NCI-H187 (cell line): ENCODE measurements at places on chromosomes 7 and 10.

GRCh38 chr10:49174261-49174925 is 13.8 kb downstream of the TMEM273 start:
- no peak for DNase-seq

GRCh38 chr10:106043863-106044262 is 1120.6 kb downstream of the SORCS1 start:
- DNase-seq: no peak

DNA sequence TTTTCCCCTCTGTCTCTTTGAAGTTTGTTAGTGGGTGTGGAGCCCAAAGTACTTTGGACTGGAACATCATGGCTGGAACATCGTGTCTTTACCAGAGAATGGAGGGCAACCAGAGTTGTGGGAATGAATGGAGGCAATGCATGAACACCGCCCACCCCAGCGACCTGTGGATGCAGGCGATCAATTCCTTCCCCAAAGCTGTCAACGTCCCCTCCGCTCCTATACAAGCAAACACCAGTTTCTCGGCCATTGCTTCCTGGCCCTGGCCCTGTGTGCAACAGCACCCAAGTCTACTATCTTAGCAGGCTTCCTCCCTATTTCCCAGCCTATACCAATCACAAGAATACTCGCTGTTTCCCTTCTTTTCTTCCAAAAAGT is 62.6 kb downstream of the CARD11 start:
- no peak for DNase-seq

DNA sequence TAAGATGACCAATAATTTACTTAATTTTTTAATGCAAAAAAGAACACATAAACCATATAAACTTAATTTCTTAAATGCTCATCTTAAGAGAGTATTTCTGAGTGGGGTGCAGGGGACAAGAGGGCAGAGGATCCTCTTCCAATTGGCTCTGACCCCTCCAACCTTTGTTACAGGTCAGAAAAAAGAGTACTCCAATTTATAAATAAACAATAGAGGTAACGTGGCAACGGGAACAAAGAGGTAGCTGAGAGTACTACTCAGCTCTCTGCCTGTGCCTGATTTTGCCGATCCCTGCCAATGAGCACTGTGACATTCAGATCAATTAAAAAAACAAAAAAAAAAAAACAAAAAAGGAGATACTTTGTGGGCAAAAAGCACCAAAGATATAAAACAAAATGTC is 307.9 kb downstream of the PARD3 start:
- DNase-seq: no peak

DNA sequence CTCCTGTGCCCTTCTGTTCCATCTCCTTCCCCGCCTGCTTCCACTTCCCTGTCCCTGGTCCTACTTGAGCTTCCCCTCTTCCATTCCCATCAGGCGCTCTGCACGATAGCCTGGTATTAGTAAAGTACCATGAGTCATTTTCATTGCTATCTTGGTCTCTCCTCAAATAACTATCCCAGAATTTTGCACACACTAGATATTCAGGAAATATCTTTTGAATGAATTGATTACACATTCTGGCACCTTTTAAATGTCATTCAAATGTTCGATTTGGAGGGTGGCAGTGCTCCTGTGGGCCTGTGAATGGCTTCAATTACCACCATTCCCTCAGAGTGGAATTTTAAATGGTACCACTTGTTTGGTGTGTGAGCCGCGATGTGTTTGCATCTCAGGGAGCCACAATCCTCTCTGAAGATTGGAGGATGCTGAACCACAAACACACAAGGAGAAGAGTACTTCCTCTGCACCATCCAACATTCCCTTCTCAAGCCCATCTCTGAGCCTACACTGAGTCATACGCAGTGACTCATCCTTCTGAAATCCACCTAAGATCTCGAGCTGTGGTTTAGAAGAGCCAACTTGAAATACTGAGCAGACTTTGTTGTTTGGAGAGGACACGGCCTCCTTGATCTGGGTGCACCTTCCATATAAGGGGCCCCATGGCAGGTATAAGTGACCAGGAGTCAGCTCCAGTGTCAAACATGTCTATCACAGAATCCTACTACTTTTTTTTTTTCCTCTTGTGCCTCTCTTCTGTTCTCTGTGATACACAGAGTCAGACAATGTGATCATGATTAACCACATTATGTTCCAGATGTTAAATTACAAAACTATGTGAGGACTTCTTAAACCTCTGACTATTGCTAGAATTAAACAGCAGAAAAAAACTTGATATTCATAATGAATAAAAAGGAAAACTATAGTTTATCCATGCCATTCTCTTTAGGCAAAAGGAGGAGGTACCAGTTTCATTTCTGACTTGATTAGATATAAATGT is 81.9 kb downstream of the BMPER start:
- no peak for DNase-seq

DNA sequence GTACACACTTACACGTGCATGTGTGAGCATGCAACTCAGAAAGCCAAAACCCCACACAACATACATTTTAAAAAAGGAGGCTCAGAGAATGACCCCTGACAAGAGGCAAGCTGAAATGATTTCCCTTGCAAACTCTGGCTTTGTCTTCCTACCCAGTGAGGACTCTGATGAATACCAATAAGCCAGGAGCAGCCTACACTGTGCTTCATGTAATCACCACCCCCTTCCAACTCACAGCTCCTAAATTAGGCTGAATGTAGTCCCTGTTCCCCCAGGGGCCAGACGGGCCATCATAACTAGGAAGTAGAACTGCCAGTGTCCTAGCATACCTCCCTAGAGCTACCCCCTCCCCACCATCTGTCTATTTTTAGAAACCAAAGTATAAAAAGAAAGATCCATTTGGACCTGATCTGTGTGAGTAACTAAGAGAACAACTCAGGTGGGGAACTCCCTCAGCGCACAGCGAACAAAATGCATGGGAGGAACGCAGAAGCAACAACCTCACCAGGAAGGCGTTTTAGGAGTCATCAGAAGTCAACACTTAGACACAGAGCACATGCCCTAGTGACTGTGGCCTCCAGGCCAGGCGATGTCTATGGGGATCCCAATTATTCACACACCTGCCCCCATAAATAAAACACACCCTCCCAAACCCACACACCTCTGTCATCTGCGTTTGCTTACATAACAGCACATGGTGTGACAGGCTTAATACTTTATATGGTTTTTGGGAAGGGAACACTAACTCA is 1.9 kb downstream of the DGKI start:
- DNase-seq: no peak

GRCh38 chr7:10022957-10023356 is 950.7 kb upstream of the PHF14 start:
- DNase-seq: no peak

- no peak for DNase-seq
Observed at GRCh38 chr10:21746118-21746517, 212.1 kb downstream of the MLLT10 start.

DNA sequence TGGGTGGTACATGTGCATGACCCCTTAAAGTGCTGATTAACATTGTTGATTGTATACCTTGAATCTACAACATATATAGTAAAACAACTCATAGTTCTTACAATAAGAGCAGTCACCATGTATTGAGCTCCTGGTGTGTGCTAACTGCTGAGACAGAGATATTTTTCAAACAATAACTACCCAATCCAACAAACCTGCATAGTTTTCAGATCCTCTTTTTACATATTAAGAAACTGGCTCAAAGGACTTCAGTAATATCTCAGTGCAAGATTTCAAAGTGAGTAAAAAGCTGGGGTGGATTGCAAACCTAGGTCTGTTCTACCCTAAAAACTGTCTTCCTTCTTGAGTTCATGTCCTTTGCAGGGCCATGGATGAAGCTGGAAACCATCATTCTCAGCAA is 272.2 kb downstream of the SNX13 start:
- no peak for DNase-seq

- DNase-seq: no peak
Observed at GRCh38 chr7:107995184-107996071, 7.5 kb downstream of the LAMB1 start.

DNA sequence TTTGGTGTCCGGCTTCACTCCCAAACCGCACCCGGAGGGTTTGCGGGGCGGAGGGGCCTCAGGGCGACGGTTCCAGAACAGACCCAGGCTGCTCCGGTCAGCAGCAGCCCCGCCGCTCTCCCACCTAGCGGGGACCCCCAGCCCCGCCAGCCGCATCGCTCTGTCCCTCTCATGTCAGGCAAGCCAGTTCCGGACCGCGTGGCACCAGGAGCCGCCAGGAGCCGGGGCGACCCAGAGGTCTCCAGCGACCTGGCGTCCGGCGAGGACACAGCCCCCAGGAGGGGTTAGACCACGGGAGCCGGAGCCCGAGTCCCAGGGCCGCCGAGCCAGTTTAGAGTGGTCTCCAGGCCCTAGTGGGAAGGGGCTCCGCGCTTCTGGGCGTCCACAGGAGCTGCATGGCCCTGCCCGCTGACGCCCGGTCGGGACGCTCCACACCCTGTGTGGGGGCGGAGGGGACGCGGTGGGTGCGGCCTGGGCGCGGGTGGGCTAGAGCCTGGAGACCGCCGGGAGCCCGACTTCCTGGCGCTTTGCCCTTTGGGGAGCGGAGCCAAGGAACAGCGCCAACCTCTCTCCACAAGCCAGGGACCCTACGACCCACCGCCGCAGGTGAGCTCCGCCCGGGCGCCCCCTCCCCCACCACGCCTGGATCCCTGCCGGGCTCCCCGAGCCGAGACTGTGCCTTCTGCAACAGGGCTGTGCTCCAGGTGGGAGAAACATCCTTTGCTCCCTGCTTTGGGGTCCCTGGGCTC is 43.4 kb downstream of the ZNF117 start:
- no peak for DNase-seq

DNA sequence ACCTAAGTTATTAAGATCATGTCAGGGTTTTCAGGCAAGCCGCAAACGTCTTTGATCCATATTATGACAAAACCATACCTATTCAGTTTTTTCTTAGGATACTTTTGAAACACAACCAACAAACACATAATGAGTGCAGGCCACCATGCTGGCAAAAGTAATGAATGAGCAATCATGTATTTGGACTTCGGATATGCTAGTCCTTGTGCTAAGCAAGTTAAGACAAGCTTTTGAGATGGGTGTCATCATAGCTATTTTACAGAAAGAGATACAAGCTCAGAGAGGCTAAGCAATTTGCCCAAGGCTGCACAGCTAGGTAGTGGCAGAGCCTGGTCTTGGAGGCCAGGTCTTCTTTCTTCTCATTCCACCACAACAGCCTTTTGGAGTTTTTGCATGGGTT is 12.5 kb upstream of the KCNK18 start:
- DNase-seq: no peak

GRCh38 chr7:98224701-98225181 is 13.5 kb downstream of the BHLHA15 start:
- no peak for DNase-seq

GRCh38 chr7:73829505-73829904 is 1.3 kb upstream of the CLDN4 start:
- no peak for DNase-seq

GRCh38 chr7:45606050-45606449 is 31.9 kb downstream of the ADCY1 start:
- no peak for DNase-seq

DNA sequence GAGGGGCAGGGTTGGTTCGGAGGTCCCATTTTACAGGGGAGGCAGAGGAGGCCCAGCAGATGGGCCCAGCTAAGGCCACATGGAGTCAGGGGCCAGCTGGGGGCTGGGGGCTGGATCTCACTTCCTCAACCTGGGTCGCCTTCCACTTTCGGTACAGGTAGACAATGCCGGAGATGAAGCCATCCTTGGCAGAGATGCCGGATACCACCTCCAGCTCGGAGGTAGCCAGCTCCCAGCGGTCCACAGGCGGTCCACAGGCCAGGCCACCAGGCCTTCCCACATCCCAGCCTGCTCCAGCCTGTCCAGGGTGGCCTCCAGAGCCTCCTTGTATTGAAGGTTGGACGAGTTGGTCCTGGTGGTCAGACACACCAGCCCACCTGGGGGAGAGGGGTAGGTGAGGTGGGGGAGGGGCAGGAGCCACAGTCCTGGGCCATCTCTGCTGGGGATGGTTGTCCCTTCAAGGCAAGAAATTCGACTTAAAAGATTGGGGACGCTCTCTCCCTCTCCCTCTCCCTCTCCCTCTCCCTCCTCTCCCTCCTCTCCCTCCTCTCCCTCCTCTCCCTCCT is 3.9 kb downstream of the CLDN4 start:
- no peak for DNase-seq

DNA sequence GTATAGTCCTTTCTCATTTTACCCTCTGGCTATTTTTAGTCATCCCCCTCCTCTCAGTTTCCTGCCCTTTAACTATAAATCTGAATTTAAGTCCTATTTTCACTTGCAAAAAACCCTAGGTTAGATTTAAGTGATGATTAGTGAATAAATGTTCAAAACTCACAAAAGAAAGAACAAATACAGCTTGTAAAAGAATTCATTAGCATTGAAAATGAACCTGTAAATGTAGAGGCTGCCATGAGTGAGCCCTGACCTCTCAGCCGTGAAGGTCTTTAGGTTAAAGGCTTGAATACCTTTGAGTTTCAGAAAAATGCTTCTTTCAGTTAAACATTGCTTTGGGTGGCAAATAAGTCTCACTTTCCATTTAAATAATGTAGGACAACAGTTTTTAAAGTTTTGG is 2.0 kb upstream of the SLC16A12 start:
- DNase-seq: no peak

DNA sequence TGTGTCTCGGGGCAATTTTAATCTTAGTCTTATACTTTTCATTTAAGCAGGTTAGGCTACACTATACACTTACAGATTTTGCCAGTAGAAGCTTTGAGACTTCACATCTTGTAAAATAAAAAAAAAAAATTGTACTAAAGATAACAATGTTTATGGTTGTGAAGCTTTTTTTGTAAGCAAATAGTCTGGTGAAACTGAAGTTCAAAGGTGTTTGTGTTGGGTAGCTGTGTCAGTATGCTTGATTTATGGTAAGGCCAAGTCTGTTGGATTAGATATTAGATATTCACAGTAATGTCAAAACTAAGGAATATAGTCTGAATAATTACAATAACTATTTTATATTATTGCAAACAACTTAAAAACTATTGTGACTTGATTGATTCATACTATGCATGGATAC is 31.0 kb upstream of the PRSS1 start:
- DNase-seq: no peak

GRCh38 chr10:60643874-60644273 is 134.4 kb upstream of the CDK1 start:
- no peak for DNase-seq

- DNase-seq: no peak
Observed at GRCh38 chr10:112374724-112375541, 1.0 kb downstream of the ACSL5 start.

DNA sequence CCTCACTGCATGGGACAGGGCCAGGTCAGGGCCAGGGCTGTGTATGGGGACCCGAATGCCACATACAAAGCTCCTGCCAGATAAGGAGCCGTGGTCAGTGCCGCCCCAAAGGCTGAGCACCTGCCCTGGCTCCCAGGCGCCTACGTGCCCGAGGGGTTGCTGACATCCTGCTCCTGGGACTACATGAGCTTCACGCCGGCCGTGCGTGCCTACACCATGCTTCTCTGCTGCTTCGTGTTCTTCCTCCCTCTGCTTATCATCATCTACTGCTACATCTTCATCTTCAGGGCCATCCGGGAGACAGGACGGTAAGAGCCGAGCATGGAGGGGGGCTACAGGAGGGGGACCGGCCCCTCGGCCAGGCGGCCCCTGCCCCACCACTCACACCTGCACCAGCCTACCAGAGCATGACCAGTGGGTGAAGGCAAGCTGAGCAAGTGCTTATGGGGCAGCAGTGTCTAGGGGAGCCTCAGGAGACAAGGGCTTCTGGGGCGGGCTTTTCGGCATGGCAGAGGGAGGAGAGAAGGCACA is 4.9 kb downstream of the OPN4 start:
- no peak for DNase-seq

- no peak for DNase-seq
Observed at GRCh38 chr7:39386718-39387117, 179.5 kb upstream of the YAE1 start.
